Glomerular endothelial cell (primary cell): ENCODE measurements at places on chromosomes 2 and 18. TPM values are rescaled to one million over a fixed set of nuclear protein-coding genes. Genes with fewer than 3 reads are reported as not detected.

MERTK gene
- total RNA-seq = 10.3 and 18.8 TPM in 2 replicates

SP140 gene
- total RNA-seq = 0.10 TPM in 1 of 2 replicates, not detected in the other

MARCO gene
- not detected in 2 replicates for total RNA-seq

KCNG2 gene
- not detected in 2 replicates for total RNA-seq

RTP5 gene
- not detected in 2 replicates for total RNA-seq

CNPPD1 gene
- 33.2 and 40.3 TPM in 2 replicates for total RNA-seq

RAB17 gene
- total RNA-seq = 0.39 and 1.5 TPM in 2 replicates

MDH1B gene
- 0.12 and 0.29 TPM in 2 replicates for total RNA-seq

ONECUT2 gene
- 0.06 and 0.15 TPM in 2 replicates for total RNA-seq

LYG1 gene
- 1.2 TPM in 1 of 2 replicates, not detected in the other for total RNA-seq

SMYD1 gene
- total RNA-seq = not detected in 2 replicates

ASPRV1 gene
- total RNA-seq = 0.64 and 0.82 TPM in 2 replicates

ZNF892 gene
- total RNA-seq = 3.9 and 6.4 TPM in 2 replicates

MYO7B gene
- total RNA-seq = 0.05 and 1.2 TPM in 2 replicates

SKOR2 gene
- total RNA-seq = not detected in 2 replicates

UPP2 gene
- total RNA-seq = not detected in 2 replicates

OTX1 gene
- total RNA-seq = not detected in 2 replicates

MYO5B gene
- total RNA-seq = 1.8 and 11.2 TPM in 2 replicates

GRB14 gene
- 1.2 and 3.2 TPM in 2 replicates for total RNA-seq

IL1R1 gene
- total RNA-seq = 14.6 and 41.1 TPM in 2 replicates

MC5R gene
- total RNA-seq = not detected in 2 replicates
